B cell (primary cell): ENCODE measurements at places on chromosomes 11 and 22.

DNA sequence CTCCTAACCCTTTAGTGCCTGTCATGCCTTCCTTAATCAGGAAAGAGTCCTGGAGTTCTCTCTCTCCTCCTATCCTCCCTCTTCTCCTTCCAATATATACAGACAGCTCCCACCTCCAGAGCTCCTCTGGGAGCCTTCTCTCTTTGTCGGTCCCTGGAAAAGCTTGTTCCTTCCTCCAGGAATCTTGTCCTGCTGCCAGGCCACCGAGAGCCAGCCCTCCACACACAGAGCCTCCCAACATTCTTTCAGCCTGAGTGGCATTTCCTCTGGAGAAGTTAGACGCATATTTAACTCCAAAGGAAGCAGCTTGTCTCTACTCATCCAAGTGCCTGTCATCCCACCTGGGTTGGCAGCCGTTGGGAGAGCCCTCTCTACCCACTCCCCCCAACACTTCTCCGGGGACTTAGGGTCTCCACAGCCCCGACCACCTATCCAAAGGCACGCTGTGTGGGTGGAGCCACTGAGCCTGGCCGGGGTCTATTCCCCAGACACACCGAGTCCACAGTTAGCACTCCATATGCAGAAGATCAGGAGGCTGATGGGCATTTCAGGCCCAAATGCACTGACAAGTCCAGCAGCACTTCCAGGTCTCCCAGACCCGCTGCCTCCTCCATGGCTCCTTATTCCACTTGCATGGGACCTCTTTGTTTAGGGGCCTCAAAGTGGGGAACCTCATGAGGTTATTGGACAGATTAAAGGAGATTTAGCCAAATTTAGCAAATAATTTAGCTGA lies 31.1 kb downstream of the DKK3 start:
- no peak for DNase-seq

- DNase-seq = no peak
These were observed 8.7 kb downstream of the SLC16A8 start for GRCh38 chr22:38075105-38075825.

GRCh38 chr11:9143721-9144120 lies 52.3 kb upstream of the SCUBE2 start:
- DNase-seq = no peak

DNA sequence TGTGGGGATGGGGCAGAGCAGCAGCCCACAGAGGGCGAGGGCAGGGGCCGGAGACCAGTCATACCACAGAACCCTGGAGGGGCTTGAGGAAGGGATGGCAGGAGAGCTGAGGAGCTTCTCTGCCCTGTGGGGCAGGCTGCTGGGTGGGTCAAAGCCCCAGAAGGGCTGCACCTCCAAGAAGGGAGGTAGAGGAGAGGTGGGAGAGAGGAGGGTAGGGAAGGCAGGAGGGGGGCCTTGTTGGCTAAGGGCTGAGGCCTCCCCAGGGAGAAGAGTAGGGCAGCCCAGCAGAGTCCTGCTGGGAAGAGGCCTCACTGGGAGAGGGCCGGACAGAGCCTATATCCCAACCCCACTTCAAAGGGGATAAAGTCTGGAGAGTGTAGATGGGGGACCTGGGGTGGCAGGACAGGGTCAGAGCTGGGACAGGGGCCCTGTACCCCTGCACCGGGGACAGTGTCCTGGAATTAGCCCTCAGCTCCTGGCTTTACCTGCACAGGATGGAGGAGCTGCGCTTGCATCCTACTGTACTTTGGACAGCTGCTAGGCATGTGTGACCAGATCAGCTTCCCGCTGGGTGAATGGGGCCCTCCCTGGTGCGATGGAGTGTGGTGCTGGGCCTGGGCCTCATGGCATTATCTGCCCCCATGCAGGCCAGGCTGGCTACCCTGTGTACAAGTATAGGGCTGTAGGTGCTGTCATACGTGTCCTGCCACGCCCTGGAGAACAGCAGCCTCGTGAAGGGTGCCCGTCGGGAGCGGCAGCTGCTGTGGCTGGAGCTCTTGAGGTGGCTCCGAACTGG lies 7.3 kb downstream of the DGCR6L start:
- DNase-seq = no peak

DNA sequence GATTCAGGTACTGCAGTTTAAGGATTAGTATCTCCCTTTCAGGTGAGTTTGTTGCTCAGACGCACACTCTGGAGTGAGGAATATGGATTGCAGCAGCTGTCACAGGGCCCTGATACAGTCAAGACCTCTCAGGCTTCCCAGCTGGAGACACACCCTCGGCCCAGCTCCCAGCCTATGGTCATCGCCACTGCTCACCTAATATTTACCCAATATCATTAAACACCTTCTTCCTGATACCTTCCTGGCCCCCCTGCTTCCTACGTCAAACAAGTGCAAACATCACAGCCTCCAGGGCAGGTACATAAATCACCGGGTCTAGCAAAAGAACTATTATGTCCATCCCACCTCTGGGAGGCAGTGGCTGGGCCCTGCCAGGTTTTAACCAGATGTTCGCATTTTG lies 213.3 kb downstream of the MN1 start:
- no peak for DNase-seq

GRCh38 chr11:47489395-47489755 lies 40.4 kb upstream of the RAPSN start:
- no peak for DNase-seq

DNA sequence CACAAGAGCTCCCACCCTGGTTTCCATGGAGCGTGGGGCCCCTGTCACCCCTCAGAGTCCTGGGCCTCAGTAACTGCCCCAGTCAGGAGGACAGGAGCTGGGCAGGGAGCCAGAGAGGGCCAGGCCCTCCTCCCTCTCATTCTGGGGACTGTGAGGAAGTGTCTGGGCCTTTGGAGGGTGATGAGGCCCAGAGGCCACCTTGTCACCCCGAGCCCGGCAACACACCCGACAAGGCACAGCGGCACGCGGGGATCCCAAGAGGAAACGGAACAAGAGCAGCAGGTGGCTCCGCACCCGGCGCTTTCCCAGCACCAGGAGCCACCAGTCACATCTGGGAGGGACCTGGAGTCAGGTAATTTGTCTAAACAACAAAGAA lies 72.1 kb downstream of the CELSR1 start:
- DNase-seq = no peak

DNA sequence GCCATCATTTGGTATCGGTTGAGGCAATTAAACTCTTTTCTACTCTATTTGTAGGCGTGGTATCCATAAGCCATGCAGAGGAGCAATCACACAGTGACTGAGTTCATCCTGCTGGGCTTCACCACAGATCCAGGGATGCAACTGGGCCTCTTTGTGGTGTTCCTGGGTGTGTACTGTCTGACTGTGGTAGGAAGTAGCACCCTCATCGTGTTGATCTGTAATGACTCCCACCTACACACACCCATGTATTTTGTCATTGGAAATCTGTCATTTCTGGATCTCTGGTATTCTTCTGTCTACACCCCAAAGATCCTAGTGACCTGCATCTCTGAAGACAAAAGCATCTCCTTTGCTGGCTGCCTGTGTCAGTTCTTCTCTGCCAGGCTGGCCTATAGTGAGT lies 8.4 kb downstream of the OR9G4 start:
- no peak for DNase-seq

- no peak for DNase-seq
These were observed 91.4 kb downstream of the JRKL start for GRCh38 chr11:96481204-96481603.

GRCh38 chr11:35133656-35134055 lies 5.3 kb upstream of the CD44 start:
- no peak for DNase-seq

- DNase-seq = no peak
These were observed 3.2 kb downstream of the MPST start for GRCh38 chr22:37022483-37023337.

DNA sequence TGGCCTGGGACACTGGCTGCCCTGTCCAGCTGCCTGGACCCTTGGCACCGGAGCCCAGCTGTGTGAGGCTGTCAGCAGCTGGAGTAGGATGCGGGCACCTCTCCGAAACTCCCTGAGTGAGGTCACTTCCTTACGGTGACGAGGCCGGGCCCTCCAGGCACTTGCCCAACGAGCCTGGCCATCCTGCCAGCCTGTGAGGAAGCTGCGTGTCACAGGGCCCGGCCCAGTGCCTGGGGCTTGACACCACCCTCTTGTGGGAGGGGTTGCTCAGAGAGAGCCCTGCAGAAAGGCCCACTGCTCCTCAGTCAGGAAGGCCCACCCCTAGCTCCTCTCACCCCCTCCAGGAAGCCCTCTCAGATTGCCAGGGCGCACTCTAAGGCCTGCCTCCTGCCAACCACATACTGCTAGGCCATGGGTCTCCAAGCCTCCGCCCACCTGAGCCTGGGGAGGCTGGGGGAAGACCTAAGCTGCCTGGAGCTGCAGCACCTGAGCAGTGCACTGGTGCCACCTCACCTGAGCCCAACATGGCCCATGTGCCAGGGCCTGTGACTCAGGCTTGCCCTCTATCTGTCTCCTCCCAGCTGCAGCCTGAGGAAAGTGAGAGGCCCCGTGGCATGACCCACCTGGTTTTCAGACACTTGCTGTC lies 4.3 kb upstream of the PHLDA2 start:
- peak; percentile 42 for DNase-seq
